Stimulated activated CD8-positive, alpha-beta memory T cell treated with anti-CD3 and anti-CD28 coated beads, Interleukin-7, amount 100 ng/mL, for 1 hour (primary cell): ENCODE measurements at places on chromosomes 11 and 22.

GRCh38 chr22:37641561-37641949, 2.1 kb downstream of the SH3BP1 start:
- no peak for DNase-seq

DNA sequence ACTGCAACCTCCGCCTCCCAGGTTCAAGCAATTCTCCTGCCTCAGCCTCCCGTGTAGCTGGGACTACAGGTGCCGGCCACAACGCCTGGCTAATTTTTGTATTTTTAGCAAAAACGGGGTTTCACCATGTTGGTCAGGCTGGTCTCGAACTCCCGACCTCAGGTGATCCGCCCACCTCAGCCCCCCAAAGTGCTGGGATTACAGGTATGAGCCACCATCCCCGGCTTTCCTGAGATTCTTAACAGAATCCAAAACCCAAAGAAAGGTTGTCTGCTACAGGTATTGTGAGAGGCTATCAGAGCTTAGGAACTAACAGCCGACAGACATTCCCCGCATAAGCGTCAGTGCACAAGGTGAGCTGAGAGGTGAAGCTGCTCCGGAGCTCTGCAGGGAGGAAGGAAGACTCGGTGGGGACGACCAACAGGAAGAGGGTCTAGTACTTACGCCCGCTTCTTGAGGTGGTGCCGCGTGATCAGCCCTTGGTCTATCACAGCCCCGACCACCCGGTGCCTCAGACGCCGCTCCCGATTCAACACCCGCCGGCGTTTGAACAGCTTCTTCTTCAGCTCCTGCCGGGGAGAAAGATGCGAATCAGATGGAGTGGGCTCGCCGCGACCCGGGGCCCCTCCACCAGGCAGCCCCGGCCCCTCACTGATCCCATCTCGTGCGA, 470 bp downstream of the C11orf98 start:
- no peak for DNase-seq

DNA sequence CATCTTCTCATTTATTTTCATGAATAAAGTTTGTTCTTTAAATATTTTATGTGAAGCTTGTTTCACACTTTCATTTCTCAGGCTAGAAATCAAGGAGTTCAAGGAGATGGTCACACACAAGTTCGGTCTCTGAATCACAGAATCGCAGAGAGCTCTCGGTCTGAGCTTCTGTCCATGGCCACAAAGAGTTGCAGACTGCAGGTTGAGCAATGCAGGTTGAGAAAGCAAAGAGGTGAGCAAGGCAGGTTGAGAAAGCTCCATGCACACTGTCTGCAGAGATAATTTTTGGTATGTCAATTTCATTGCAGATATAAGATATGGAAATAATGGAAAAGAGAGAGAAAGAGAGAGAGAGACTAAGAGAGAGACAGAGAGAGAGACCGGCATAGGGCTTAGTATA, 32.9 kb upstream of the VWA5A start:
- no peak for DNase-seq

GRCh38 chr22:47390026-47390970, 627.8 kb downstream of the TBC1D22A start:
- DNase-seq, result no peak
